ENCODE measurements at places on chromosomes 3 and 15.

DNA sequence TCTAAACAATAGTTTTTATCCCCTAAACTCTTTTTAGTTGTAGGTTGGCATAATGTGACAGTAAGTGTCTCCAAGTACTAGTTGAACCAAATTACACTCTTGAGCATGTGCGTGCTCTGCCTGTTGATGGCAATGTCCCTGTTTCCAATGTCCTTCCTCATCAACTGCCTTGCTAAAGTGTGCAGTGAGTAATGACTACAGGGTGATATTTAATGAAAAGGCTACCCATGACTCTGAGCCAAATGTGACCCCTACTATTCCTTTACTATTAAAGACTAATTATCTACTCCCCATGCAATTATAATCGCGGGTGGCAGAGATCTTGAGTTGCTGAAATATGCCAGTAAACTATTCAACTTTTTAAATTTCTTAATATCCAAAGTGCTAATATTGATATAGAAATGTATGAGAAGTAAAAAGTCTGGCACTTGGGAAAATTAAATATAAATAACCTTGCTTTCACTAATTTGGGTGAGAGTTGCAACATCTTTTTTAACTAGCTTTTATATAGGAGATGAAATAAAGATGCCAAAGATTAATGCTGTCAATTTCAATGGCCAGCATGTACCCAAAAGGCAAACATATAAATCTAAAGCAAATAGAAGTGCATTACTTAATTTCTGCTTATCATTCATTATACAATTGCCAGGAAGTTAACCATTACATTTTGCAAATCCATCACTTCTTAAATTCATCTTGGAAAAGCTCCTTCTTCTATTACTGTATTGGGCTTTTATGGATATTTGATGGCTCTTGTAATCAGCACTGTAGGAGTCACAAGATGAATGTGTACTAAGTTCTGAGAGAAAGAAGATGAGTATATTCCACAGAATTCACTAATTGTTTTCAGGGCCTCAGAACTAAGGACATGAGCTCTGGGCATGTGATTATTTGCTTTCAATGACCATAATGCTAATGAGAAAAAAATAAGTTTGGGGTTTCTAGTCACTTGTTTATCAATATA lies 518.2 kb upstream of the NAALADL2 start:
- DNase-seq = no peak

DNA sequence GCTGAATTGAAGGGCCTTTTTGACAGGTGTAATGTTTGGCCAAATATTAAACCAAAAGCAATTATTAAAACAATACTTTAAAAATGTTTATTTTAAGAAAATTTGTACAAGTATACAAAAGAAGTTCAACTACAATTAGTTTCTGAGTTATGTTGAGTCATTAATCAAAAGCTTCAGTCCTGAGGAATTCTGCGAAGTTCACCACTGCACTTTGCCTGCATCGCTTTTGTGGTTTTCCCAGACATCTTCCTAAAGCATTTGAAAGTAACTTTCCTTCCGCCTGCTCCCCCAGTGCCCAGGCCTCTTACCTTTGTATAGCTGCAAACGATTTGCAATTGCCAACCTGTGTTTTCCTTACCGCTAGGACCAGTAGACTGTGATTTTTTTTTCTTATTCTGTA lies 69.5 kb downstream of the KCNAB1 start:
- no peak for DNase-seq

DNA sequence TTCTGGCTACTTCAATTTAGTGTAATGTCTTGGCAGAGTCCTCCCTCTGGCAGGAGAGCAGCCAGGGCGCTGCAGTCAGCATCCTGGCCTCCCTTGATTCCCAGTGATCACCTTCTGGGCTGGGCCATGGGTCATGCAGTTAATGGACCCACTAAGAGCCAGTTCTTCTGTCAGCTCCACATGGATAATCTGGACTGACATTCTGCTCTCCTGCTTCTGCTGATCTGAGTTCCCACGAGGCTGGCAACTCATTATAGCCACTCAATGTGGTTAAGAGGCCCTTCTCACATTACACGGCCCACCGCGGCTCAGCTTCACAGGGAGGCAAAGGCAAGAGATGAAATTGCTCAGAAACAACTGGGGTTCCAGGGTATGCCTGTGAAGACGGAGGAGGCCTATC lies 94.0 kb downstream of the WDR76 start:
- no peak for DNase-seq

- no peak for DNase-seq
Measured at GRCh38 chr15:29726553-29726952, 95.7 kb downstream of the TJP1 start.

GRCh38 chr3:134376786-134377426 lies 2.7 kb upstream of the AMOTL2 start:
- no peak for DNase-seq

- no peak for DNase-seq
Measured at GRCh38 chr3:102896851-102897621, 462.2 kb downstream of the ZPLD1 start.

DNA sequence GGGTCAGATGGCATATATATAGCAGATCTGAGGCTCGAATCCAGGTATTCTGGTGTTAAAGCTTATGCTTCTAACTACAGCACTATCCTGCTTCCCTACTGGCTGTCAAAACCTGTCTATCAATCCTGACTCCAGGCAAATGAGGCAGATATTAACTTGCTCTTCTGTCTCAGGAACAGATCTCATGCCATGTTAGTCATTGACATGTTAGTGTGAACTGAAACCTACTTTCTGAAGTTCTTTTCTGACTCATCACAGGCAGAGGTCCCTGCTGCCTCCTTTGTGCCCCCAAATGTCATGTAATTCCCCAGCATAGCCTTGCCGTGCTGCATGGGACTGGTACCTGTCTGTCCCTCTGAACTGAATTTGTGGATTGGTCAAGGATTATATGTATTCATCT lies 125.0 kb upstream of the SMAD3 start:
- DNase-seq = no peak

GRCh38 chr3:184786280-184786941 lies 25.6 kb upstream of the VPS8 start:
- DNase-seq = no peak

DNA sequence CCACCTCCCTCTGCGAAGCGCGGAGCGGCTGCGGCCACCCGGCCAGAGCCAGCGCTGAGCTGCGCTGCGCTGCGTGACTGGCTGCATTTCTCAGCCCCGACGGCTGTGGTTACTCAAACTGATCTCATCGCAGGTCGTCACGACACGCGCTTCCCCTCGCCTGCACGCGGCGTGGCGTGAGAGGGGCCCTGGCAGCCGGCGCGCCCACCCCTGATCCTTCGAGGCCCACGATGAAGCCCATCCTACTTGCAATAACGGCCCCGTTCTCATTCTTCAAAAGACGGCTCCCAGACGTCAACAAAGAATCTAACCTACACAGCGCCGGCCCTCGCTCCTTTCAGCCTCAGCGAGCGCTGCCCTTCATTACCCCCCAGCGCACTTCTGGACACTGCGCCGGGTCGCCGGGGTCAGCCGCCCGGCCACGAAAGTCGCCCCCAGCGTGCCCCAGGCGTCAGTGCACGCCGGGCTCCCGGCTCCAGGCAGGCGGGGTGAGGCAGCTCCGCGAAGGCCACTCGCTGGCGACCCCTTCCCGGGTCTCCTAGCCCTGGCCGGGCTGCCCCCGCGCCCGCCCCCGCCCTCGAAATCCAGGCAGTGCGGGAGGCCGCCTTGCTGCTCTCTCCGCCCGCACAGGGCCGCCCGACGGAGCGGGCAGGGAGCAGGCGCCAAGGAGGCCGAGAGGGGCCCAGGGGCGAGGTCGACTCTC lies 9.9 kb upstream of the LEKR1 start:
- DNase-seq = no peak

DNA sequence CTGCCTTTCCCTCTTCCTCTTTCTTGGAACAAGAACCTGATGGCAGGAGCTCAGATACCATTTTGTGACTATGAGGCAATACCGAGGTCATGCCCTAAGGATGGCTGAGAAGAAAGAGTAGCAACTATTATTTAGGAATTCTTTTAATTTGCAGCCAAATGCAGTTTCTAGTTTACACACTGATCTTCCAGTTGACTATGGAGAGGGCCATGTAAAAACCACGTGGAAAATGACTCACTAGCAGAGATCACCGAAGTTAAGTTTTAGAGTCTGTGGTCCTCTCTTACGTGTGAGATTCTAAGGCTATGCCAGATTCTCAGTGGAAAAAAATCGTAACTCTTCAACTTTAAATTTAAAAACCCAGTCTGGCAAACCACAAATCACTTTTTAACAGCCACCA lies 7.8 kb downstream of the BNC1 start:
- DNase-seq = no peak

GRCh38 chr15:80904998-80905397 lies 84.6 kb downstream of the MESD start:
- no peak for DNase-seq

DNA sequence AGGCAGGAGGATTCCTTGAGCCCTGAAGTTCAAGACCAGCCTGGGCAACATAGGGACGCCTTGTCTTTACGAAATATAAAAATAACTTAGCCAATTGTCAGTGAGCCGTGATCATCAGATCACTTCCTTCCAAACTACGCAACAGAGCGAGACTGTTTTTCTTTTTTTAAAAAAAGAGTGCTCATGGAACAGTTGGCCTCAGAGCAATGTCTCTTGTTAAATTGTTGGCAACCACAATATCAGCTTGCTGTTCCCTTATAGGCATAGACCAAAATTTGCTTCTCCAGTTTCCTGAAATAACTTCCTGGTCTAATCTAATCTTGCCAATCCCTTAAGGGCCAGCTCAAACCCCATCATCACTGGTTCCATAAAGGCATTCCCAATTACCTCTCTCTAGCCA lies 93.3 kb upstream of the SLC4A7 start:
- no peak for DNase-seq
